ENCODE measurements at places on chromosomes 3 and 15.
A peak's percentile ranks its signal among the peaks of the same experiment; 100 is the strongest.

GRCh38 chr3:66377800-66378199, 123.0 kb downstream of the LRIG1 start:
- DNase-seq, result no peak

DNA sequence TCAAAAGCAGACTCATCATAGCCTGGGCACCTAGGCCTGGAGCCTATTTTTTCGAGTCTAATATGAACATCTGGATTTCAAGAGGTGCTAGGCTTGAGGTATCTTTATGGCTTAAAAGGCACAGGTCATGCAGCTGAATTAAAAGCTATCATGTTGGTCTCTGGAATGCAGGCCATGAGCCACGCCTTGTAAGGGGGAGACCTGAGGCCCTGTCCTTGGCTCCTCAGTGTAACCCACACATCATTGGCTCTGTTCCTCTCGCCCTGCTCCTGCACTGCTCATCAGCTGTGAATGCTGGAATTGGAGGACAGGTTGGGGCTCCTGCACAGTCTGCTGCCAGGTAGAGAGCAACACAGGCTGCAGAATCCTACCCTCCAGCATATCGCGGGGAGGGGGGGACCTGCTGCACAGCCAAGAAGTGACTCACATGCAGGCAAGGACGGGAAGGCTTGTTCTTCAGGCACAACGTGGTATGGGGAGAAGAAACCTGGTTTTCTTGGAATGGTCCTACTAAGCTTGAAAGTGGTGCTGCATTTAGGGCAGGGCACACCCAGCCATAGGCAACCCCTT, 146.0 kb downstream of the CHST2 start:
- DNase-seq, result no peak

GRCh38 chr3:194003114-194004057, 132.6 kb upstream of the HES1 start:
- DNase-seq, result peak; percentile 16

DNA sequence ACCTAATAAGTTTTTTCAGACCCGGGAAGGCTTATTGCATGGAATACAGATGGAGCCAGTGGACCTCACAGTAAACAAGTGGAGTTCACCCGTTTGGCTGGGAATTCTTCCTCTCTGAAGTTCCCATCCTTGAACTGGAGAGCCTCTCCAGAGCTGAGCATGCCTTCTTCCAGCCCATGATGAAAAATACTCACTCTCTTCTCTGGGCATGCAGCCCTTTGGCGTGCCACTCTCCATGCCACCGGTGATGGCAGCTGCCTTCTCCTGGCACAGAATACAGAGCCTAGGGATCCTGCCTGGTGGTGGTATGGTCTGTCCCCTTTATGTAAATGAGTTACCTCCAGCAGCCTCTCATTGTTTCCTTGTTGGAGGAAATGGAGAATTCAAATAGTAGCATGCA, 150.8 kb downstream of the LEKR1 start:
- DNase-seq, result no peak

- no peak for DNase-seq
Observed at GRCh38 chr15:51080286-51080685, 14.4 kb downstream of the TNFAIP8L3 start.

DNA sequence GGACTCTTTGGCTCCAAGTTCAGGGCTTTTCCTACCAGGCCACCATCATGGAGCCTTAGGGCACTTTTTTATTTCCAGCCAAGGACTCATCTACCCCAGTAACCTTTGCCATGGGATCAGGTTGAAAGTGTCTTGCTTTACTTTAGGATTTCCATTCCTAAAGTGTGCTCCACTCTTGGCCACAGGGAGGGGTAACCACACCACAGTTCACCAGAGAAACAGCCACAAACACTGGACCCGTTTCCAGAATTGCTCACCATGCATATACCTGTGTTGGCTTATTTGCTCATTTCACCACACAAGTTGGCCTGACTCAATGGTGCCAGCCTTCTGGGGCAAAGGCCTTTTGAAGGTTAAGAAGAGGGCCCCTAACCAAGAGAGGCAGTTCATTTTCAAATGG, 70.6 kb upstream of the RAD18 start:
- peak; percentile 5 for DNase-seq

DNA sequence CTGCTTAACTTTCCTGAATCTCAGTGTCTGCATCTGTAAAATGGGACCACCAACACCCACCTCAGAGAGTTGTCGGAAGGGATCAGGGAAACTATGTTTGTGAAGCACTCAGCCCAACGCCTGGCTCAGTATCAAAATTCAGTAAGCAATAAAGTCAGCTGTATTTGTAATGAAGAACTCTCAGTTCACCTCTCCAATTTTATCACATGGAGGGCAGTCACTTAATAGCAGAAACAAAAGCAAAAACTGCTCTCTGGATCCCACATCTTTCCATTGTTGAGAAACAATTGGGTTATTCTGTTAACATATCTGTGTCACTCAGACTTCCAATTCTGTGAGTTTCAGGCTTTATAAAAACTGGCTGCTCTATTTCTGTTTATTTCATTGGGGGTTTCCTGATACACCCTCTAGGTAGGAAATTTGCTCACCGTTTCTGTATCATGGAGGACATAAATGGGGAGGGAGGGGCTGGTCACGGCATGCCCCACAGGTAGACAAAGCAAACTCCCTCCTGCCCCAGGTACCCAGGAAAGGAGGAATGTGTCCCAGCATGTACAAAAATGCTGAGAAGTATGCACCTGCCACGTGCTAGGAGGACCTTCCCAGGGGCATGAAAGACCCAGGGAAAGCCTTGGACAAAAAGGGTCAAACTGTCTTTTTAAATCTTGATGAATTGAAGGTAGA, 81.4 kb upstream of the LMOD3 start:
- no peak for DNase-seq

GRCh38 chr3:64824394-64824909, 136.7 kb upstream of the ADAMTS9 start:
- DNase-seq, result no peak

DNA sequence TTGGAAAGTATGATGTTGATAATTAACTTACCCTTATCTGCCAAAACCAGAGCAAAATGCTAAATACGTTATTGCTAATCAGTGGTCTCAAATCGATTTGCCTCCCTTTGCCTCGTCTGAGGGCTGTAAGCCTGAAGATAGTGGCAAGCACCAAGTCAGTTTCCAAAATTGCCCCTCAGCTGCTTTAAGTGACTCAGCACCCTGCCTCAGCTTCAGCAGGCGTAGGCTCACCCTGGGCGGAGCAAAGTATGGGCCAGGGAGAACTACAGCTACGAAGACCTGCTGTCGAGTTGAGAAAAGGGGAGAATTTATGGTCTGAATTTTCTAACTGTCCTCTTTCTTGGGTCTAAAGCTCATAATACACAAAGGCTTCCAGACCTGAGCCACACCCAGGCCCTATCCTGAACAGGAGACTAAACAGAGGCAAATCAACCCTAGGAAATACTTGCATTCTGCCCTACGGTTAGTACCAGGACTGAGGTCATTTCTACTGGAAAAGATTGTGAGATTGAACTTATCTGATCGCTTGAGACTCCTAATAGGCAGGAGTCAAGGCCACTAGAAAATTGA, 59.7 kb downstream of the DCUN1D1 start:
- no peak for DNase-seq

- no peak for DNase-seq
Observed at GRCh38 chr3:33047842-33048834, 48.8 kb downstream of the GLB1 start.

DNA sequence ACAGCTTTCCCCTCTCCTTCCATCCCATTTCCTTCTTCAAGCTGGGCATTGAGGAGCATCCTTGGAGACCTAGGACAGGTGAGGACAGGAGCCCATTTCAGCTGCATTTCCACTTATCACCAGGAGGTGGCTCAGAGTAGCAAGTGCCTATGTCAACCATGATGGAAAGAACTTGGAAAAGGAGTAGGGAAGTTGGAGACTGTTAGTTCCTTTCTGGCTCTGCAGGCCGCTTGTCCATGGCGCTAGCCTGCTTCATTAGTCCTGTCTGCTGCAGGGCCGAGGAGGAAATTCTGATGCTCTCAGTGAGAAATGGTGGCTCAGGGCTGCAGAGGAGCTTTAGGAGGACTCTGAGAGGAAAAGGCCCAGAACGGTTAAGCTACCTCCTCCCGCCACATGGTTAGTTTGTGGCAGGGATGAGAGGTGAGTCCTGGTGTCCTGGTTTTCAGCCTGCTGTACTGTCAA, 7.0 kb upstream of the CD276 start:
- DNase-seq, result peak; percentile 78

DNA sequence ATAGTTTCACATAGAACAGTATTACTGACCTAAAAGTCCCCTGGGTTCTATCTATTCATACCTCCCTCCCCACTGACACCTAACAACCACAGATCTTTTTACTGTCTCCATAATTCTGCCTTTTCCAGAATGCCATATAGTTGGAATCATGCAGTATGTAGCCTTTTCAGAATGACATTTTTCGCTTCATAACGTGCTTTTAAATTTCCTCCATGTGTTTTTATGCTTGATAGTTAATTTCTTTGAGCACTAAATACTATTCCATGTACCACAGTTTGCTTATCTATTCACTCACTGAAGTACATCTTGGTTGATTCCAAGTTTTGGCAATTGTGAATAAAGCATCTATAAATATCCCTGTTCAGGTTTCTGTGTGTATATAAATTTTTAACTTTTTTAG, 77.7 kb upstream of the GPR149 start:
- DNase-seq, result no peak

DNA sequence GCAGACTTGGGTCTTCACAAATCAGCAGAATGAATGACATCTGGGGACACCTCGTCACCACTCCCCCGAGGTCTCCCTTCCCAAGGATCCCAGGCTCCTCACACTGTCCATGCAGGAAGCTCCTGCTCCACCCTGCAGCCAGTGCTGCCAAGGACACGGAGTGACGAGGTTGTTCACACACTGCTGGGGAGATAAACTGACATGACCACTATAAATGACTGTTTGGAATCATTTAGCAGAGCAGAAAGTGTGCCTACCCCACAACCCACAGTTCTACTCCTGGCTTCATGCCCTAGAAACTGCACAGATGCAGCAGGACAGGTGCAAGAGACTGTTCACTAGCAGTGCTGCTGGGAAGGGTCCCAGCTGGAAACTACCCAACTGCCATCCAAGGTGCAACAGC, 19.7 kb upstream of the PRSS50 start:
- no peak for DNase-seq

GRCh38 chr3:127699416-127700300, 26.9 kb downstream of the ABTB1 start:
- no peak for DNase-seq

- no peak for DNase-seq
Observed at GRCh38 chr15:89021224-89021623, 67.0 kb upstream of the ABHD2 start.

GRCh38 chr3:155334215-155334913, 40.9 kb upstream of the STRIT1 start:
- DNase-seq, result no peak

DNA sequence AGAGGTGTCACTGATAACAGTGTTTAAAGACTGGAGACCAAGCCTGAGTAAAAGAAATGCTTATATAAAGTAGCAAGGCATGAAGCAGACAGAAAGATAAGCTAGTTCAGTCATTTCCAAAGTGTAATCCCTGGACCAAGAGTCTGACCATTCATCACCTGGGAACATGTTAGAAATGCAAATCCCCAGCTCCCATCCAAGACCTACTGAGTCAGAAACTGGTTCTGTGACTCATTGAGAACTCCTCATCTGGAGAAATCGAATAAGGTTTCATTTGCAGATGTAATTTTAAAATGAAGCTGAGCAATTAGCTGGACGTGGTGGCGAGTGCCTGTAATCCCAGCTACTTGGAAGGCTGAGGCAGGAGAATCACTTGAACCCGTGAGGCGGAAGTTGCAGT, 473.9 kb upstream of the UBE2E2 start:
- no peak for DNase-seq

DNA sequence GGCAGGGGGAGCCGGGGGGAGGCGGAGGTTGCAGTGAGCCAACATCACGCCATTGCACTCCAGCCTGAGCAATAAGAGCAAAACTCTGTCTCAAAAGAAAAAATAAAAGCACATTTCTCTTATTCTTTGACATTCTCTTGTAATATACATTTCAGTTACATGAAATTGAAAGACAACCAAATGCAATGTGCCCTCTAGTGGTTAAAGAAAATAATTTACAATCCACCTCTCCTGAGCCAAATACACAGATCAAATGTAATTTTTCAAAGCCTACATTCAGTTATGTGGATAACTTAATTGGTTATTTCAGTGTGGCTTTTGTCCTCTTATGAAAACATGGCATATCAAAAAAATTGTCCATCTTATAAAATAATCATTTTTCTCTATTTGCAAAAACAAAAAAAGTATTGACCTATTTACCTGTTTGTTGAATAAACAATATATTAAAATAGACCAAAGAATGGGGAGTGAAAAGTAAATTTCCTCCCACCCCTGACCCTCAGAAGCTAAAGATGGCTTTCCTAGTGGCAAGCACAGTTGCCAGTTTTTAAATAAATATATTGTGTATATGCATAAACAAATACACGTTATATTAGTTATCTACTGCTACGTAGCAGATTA, 14.2 kb upstream of the U2SURP start:
- peak; percentile 62 for DNase-seq

DNA sequence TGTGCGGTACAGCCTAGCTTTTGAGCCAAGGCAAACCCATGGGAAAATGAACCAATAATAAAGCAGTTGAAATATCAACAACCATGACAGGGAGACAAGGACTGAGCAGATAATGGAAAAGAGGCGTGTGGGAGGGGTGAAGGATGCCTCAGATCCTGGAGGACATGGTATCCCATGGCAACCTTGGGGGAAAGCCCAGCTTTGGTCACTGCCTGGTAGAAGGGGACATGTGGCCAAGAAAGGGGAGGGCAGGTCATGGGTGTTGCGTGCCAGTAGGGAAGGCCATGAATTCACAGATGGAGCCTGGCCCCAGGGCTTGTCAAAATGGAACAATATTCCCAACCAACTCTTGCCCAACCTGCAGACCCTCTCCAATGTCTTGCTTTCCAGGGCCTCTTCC, 140.5 kb upstream of the SMAD3 start:
- no peak for DNase-seq

- DNase-seq, result no peak
Observed at GRCh38 chr15:76945494-76946093, 14.0 kb downstream of the RCN2 start.

DNA sequence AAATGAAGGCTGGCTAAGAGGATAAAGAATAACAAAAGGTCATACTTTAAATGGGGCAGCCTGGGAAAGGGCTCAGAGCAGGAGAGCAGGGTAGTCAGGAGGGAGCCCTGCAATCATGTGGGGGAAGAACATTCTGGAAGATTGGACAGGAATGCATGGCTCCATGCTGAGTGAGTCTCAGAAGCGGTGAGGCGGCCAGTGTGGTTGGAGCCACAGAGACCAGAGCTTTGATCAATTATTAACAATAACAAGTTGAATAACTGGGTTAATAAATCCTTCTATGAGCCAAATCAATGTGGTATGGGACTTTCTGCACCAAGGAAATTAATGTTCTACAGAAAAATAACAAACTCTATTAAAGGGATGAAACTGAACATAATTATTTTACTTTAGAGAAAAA, 57.9 kb upstream of the DCUN1D1 start:
- DNase-seq, result no peak

GRCh38 chr3:8519156-8519555, 17.5 kb downstream of the LMCD1 start:
- no peak for DNase-seq

GRCh38 chr3:123511084-123511483, 62.2 kb upstream of the ADCY5 start:
- DNase-seq, result no peak
